Activated effector memory CD4-positive, alpha-beta T cell treated with anti-CD3 and anti-CD28 coated beads, Interleukin-2, amount 50 U/mL, for 16 hours (primary cell): ENCODE measurements at places on chromosomes 6 and 20.

DNA sequence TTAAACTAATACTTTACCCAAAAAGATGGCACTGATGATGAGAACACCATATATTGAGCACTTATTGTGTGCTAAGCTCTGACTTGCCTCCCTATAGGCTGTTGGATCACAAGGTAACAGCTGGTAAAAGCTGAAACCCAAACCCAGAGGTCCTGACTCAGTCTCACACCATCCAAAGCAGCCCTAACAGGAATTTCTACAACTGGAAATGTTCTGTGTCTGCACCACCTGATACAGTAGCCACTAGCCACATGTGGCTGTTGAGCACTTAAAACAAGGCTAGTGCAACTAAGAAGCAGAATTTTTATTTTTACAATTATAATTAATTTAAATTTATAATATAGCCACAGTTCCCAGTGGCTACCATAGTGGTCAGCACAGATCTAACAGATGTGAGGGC lies 15.6 kb upstream of the MATN4 start:
- DNase-seq: no peak

GRCh38 chr20:15563836-15564235 lies 1009.4 kb downstream of the KIF16B start:
- no peak for DNase-seq

- no peak for DNase-seq
Observed at GRCh38 chr6:112640891-112641290, 293.8 kb downstream of the RFPL4B start.

DNA sequence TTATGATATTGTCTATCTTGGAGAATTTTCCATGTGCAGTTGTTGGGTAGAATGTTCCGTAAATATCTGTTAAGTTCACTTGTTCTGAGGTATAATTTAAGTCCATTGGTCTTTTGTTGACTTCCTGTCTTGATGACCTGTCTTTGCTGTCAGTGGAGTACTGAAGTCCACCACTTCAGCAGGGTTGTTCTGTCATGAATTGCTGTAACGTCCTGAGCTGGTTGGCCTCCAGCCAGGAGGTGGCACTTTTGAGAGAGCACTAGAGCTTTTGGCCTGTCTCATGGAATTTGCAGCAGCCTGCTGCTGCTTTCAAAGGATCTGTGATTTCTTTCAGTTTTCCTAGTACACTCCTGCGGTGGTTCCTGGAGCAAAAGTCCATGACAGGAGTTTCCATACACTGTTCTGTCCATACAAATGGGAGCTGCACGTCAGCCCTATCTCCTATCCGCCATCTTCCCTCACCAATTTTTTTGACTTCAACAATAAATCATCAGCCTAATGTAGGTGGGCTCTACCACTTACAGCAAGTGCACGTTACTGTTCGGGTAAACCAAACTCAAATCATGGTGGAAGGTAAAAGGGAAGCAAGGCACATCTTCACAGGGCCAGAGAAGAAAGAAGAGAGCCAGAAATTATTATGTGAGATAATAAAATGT lies 46.9 kb upstream of the TRERF1 start:
- DNase-seq: no peak

DNA sequence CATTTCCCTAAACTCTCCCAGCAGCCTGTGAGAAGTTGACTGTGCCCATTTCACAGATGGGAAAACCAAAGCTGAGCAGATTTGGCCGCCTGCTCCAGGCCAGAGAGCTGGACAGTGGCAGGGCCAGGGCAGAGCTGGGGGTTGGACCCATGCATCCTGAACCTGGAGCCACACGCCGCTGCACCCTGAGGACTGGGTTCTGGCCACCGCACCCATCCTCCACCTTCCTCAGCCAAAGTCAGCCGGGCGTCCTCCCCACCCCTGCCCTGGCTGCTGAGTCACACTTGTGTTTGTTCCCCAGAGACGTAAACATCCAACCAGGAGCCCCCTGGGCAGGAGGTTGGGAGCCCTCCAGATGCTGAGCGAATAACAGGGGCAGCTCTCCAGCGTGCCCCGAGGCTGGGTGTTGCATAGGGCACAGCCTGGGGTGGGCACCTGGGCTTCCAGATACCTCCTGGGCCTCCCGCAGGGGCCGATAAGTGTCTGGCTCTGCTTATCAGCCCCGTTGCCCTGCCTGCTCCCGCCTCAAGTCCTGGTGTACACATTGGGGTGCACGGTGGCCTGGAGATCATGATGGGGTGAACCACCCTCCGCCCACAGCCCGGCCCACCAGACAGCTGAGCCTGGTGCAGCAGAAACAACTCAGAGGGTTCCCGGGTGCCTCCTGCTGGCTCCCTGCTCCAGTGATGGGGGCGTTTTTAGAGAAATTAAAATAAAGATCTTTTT lies 23.8 kb downstream of the RBM38 start:
- no peak for DNase-seq

DNA sequence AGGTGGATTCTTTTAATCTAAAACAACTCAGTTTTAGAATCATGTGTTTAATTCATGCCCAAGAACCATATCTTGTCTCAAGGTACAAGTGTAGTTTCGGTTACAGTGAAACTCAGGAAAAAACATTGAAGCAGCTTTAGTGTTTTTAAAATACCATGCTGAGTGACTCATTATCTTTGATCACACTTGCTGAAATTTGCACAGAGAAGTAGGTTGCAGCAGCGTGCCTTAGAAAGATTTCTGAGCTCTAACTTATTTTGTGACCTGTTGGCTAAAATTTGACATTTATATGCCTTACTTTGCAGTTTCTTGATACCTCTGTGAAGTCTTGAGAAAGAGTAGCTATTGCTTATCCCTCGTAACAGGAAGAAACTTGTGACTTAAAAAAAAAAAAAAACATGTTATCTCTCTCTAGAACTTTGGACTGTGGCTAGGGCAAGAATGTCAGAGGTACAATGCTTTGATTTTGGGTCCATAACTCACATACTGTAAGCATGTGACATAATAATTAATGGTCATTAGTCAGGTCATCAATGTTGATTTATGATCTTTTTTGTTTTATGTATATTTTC lies 34.5 kb upstream of the FUCA2 start:
- no peak for DNase-seq

DNA sequence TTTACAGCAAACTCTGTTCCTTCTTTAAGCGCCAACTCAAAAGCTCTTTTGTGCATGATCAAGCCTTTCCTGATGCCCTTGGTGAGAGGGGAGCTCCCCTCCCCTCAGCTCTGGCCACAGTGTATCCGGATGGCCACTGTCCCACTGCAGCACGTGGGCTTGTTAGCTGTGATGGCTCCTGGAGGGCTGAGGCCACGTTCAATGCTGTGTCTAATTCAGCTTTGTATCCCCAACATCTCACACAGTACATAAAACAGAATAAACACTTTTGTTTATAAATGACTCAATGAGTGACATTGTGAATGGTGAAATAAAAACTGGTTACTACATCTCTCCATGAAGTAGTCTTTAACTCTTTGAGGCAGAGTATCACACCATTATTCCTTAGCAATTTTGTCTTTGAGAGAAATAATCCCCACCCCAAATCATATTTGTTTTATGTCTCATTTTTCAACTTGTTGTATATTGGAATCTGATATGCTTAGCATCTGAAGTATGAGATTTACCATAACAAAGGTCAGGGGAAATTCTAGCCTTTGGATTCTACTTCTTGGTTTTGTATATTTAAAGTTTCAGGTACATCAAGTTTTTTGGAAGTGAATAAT lies 44.5 kb downstream of the EDN1 start:
- no peak for DNase-seq

GRCh38 chr20:47267621-47268020 lies 88.9 kb downstream of the ZMYND8 start:
- no peak for DNase-seq

DNA sequence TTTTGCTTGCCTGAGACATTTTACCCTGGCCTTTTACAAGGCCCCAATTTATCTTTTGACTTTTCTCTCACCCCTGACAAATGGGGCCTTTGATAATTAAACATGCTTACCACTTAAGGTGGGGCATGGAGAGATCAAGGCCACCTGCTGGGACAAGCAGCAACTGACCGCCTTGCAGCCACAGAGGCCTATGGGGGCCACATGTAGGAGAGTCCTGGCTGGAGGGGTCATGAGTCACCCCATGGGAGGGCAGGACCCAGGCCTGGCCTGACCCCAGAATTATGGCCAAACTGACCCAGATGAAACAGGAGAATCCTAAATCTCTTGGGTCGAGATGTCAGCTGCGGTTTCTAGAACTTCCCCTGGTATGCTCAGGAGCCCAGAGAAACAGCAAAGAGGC lies 8.5 kb upstream of the OCSTAMP start:
- DNase-seq: no peak
